ENCODE measurements at places on chromosomes 4 and X.
A peak's percentile ranks its signal among the peaks of the same experiment; 100 is the strongest.

- DNase-seq = no peak
These were observed 190.6 kb upstream of the LNX1 start for GRCh38 chr4:53781629-53782457.

DNA sequence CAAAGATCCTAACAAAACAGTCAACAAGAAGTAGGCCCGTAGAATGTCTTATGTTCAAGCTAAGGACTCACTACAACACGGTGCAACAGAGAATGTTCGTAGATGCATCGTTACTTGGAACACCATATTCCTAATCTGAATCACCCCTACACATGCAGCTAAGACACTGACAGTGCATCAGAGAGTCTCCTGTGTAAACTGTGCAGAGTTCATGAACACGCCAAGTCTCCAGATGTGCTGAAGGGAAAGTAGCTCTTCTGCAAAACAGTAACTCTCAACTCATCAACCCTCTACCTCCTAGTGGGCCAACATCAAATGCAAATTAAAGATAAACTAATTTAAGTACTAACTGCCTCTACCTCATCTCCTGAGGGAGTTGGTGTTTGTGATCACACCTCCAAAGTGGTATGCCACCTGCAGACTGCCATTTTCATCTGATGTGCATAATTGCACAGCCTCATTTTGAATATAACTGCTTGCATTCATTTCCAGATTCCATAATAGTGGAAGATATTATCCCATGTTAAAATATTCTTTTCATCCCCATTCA lies 73.5 kb downstream of the MOSPD2 start:
- DNase-seq = no peak

DNA sequence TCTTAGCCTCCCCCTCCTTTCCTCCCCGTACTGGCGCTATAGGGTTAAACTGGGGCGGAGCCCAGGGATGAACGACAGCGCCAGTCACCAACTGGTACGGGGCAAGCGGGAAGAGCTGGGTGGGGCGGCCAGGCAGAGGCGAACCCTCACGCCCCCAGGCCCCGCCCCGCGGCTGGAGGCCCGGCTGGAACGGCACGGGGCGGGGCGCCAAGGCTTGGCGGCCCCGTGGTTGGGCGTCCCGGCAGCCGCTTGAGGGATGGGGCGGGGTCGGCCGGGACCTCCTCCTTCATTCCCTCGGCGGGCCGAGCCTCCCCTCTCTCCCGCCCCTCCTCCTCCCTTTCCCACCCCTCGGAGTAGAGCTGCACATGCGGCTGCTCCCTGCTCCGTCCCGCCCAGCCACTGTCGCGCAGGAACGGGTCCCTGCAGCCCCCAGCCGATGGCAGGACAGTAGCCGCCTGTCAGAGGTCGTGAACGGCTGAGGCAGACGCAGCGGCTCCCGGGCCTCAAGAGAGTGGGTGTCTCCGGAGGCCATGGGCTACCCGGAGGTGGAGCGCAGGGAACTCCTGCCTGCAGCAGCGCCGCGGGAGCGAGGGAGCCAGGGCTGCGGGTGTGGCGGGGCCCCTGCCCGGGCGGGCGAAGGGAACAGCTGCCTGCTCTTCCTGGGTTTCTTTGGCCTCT lies at the start of gene EDA:
TSS of gene EDA (plus strand) at position 335 of the 678 bp plus-strand sequence.
- DNase-seq = peak; percentile 72

- DNase-seq = no peak
These were observed 185.5 kb downstream of the TEX13C start for GRCh38 chrX:125505207-125505606.

- no peak for DNase-seq
These were observed 11.9 kb downstream of the ADD1 start for GRCh38 chr4:2855584-2855983.

DNA sequence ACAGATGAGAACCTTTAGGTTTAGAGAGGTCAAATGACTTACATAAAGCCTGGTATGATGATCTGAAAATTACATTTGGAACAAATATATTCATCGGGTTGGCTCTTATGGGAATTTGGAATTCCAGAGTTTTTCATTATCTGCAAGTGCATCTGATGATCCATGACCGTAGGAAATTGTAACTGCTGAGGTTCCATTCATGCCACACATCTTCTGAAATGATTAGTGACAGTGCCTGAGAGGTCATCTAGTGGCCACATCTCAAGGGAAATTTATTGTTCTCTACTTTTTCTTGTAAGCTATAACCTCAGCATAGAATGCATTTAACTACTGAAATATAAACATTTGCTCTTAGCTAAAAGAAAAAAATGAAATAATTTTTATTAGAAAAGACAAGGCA lies 105.8 kb upstream of the NWD2 start:
- no peak for DNase-seq

DNA sequence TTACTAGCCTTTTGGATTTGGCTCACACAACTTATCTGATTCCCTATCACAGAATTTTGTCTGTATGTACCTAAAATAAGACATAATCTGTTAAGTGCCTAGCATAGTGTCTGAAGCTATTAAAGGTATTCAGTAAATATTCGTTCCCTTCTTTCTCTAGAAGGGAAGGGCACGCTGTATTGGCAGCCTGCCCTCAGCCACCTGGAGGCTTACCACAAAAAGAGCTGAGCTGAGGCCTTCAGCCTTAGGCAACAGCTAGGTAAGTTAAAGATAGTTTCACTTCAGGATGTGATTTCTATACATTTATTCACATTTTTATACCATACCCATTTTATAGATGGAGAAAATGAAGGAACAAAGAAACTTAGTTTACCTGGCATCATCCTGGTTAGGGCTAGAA lies 400.0 kb upstream of the LCORL start:
- DNase-seq = no peak

- DNase-seq = no peak
These were observed 209.5 kb upstream of the AFF2 start for GRCh38 chrX:148290931-148291330.

GRCh38 chr4:89026542-89026941 lies 30.4 kb downstream of the FAM13A start:
- DNase-seq = peak; percentile 1

DNA sequence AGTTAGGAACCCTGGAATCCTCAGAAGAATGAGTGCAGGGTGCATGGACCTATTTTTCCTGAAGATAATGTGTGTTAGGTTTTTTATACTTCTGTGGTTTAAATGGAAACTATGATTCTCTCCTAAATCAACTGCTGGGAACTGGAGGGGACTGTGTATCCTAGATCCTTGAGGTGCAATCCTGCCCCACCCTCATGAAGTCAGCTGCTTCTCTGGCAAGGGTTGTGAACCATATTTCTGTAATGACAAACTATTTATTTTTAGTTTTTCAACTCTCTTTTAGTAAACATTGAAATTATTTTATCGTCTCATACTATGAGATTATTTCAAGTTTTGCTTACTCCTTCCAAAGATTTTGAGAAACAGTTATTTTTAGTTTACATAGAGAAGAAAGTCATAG lies 25.8 kb upstream of the VEGFC start:
- no peak for DNase-seq

DNA sequence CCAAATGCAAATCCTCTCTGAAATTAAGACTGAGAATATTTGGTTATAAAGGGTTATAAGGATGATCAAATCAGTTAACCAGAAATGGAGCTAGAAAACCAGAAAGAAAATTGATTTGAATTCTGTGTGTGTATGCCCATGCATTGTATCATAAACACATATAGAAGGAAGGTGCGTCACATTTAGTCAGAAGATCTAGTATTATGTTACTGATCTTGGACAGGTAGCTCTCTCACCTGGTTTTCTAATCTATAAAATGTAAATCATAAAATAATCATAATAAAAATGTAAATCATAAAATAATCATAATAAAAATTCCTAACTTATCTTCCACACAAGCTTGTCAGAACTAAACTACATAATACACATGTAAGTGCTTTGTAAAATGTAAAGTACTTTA lies 78.8 kb downstream of the BMP3 start:
- DNase-seq = no peak

DNA sequence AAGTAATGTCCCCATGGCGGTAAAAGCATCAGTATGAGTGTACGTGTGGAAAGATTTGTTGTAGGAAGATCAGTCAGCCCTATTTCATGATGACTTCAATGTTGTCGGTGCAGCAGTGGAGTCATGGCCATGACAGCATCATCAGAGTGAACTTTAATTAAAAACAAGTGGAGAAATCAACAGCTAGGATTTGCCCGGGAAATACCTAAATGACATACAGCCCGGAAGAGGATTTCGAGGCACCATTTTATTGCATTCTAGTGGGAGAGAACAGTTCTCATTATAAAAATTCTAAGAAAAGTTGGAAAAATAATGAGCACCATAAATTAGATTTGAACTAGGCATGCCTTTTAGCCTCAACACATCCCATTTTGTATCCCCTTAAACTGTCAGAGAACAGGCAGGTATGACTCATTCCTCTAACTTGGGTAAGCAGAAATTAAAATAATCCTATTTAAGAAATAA lies 170.1 kb downstream of the SHROOM3 start:
- DNase-seq = no peak

DNA sequence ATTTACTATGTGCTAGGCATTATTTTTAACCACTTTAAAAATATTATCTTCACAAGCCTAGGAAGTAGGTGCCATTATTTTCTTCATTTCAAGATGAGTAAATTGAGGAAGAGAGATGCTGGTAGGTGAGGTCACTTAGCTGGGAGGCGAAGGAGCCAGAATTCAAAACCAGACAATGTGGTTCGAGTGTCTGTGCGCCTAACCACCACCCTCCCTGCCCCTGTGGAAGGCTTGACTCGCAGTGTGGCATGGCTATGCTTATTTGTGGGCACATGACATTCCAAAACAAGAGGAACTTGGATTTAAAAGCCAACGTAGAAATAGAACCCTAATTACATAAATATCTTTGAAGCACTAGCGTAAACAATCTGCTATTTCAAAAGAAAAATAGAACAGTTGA lies 226.6 kb upstream of the PITX2 start:
- DNase-seq = no peak

GRCh38 chr4:56655627-56656345 lies 25.3 kb downstream of the HOPX start:
- peak; percentile 22 for DNase-seq

GRCh38 chrX:40415675-40416074 lies 165.1 kb upstream of the ATP6AP2 start:
- no peak for DNase-seq

DNA sequence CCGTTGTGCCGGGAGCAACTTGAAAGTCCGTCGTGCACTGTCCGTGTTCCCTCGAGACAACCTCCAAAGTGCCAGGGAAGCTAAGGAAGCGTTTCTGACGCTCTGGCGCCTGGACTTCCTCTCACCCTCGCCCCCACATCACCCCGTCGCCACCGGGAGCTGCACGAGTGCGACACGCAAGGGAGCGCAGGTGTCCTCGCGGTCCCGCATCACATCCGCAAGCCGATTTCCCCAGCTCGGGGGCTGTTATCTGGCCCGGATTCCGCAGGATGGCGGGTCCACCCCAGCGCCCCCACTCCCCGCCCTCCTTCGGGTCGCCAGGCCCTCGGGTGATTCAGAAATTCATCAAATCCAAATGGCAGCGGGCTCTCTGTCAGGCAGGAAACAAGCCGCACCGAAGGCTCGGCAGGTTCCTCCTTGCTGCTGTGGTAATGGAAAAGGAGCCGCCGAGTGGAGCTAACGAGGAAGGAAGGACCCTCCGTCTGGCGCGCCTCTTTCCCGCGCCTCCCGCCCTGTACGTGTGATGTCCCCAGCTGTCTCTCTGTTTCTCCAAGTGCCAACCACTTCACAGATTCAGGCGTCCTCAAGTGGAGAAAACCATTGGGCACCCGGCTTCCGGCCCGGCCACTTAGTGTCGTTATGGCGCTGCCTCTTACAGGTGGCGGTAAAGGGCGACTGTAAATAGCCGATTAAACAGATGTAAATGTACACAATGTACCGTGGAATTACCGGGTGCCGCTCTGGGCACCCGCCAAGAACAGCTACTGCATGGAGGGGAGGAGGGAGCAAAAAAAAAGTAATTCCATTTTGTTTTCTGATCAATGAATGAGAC lies 921 bp upstream of the SETD7 start:
- peak; percentile 45 for DNase-seq

DNA sequence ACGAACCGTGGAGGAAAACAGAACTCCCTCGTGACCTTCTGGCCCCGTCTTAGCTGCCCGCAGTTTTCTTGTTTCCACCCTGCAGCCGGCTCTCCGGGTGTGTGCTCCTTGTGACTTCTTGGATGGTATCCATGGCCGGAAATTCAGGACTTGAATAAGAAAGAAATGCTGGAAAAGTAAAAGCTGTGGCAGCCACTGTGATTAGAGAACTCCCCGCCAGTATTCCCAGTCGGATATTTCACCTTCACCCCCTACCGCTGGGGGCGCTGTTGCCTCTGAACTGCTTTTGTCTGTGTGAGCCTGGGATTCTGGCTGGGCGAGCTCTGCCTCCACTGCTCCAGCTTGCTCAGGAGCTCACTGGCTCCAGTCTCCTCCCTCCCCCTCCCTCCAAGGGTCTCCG lies 41.5 kb upstream of the CYP4V2 start:
- peak; percentile 8 for DNase-seq

DNA sequence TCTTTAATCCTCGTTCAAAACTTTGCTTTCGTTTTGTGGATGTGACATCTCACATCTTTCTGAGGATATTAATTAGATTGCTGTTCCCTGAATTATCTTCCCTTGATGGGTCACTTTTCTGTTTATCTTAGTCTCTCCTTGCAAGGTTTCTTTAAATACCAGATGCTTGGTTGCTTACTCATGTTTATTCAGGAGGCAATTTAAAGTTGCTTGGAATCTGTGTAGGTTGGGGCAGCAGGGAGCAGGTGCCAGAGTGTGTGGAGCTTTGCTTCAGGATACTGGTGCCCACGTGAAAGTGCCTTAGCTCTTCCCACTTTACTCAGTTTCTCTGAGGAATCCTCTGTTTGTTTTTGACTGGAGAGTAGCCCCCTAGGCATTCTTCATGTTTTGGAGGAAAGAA lies 24.0 kb downstream of the ANAPC4 start:
- no peak for DNase-seq

GRCh38 chrX:154655346-154655745 lies 2.0 kb upstream of the CTAG2 start:
- DNase-seq = no peak

DNA sequence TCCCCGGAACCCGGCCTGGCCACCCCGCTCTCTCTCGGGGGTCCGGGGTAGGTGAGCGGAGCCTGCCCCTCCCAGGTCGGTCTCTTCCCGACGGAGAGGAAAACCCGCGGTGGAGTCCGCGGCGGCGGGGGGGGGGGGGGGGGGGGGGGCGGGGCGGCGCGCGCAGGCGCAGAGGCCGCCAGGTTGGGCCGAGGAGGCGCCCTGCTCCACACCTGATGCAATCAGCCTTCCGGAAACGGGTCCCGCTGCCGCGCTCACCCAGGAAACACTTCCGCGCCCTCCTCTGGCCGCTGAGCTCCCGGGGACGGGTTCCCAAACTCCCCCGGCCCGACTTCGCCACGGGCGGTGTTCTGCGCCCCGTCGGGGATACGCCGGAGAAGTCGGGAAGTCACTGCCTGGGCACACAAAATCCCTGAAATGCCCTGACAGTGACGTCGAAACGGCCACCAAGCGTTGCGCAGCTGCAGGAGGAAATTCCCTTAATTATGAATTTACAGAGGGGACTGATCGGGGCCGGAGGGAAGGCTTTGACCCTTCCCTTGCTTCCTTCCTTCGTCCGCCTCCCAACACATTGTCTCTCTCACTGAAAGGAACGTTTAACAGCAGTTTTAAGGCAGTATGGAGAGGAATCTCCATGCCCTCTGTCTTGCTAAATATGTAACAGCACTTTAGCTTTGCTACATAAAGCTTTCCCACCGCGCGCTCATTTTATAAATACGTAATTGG lies 2.1 kb upstream of the APBB2 start:
- peak; percentile 65 for DNase-seq

- no peak for DNase-seq
These were observed 61.9 kb upstream of the PAGE4 start for GRCh38 chrX:49767236-49767635.

- no peak for DNase-seq
These were observed 34.1 kb upstream of the IL1RAPL1 start for GRCh38 chrX:28552882-28553829.

- DNase-seq = no peak
These were observed 233.8 kb downstream of the ENOX2 start for GRCh38 chrX:130669233-130669632.

Measured in activated T-cell treated with anti-CD3 and anti-CD28 coated beads for 48 hours (primary cell).